ENCODE measurements at places on chromosomes 2 and 18.

DNA sequence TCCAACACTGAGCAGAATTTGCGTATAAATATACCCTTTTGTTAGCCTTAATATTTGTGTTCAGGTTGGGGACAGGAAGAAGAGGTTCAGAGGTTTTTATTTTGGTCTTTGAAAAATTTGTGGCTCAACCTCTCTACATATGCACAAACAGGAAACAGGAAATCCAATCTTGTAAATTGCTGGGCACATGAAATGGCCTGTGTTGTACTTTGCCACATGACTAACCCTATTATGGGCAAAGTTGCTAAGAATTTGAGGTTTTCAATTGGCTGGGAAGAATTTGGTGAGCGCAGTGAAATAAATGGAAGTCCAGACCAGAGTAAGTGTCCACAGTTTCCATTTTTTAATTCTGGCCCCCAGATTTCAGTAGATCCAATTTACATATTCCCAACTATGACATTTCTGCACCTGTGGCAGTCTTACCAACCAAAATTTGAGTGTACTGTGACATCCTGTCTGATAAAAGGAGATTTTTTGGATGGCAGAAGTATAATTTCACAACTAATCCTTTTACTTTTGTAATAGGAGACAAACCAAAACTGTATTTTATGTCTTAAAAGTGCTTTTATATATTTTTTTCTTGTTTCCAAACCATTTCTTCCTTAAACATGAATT, 63.6 kb downstream of the COX7A2L start:
- DNase-seq: no peak

DNA sequence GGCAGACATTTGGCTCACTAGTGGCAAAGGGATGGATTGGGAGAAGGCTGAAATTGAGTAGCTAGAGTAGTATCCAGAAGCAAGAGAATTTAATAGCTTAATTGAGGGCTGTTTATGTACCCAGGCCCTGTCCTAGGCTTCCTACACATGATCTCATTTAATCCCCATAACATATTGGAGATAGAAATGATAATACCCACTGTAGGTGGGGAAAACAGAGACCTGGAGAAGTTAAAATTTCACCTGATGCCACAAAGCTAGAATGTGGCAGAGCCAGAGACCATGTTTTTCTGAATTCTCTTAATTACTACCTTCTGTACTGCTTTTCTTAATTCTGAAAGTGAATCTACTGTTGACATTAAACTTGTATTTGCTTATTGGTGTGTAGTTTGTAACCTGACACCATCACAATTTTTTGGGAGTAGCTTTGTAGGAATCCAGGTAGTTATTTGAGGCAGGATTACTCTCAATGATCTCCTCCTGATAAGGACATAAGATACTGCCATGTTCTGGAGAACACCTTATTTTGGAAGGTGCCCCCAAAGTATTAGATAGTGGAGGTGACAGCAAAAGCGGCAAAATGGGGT, 42.2 kb downstream of the RAB10 start:
- DNase-seq: no peak

GRCh38 chr2:108444941-108445840, 3.8 kb upstream of the GCC2 start:
- no peak for DNase-seq

- DNase-seq: no peak
Measured at GRCh38 chr2:71555798-71556454, 102.6 kb downstream of the DYSF start.

- no peak for DNase-seq
Measured at GRCh38 chr2:232538671-232539070, 821 bp upstream of the CHRNG start.

DNA sequence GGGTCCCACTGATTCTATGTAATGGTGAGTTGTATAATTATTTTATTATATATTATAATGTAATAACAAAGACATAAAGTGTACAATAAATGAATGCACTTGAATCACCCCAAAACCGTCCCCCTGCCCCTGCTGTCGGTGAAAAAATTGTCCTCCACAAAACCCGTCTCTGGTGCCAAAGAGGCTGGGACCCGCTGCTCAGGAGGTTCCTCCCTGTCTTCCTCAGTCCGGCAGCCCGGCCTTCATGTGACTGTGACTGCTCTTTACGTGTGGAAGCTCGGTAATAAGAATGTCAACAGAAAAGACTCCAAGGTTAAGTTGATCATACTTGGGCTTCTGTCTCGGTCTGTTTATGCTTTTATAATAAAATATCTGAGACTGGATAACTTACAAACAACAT, 32.7 kb upstream of the ADNP2 start:
- no peak for DNase-seq

DNA sequence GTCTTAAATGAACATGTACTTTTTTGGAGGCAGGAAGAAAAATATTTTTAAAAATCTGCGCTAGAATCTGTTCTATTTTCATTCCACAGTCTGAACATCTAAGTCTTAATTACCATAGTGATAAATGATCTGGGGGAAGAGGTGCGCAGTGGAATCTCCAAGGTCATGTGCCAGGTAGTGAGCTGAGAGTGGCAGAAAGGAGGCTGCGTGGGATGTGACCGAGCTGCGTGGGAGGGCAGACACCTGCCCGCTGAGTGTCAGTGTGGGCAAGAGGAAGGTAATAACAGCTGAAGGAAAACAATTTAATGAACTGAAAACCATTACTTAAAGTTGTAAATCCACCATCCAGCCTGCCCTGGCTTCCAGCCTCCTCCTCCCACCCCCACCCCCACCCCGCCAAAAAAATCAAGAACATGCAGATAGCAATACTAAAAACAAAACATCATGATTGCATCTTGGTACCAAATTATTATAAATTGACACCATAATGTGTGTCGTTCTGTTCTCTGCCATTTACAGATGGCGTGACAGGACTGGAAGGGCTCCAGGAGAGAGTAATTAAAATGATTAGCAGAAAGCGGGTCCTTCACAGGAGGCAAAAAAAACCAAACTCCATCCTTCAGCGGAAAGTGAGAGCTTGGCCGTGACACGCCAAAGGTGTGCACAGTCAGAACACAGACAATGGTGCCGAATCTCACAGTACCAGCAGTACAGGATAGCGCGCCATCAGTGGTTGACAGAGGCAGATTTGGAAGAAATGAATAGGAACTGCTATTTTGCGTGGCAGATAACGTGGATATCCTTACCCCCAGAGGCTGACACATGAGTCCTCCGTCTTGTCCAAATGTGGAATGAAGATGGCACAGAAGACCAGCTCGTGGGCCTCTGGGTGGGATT, 11.4 kb upstream of the DTNB start:
- DNase-seq: no peak

- no peak for DNase-seq
Measured at GRCh38 chr2:98702858-98703620, 27.9 kb downstream of the MGAT4A start.

- DNase-seq: no peak
Measured at GRCh38 chr2:73295751-73296400, 2.5 kb upstream of the EGR4 start.
